Stimulated activated CD8-positive, alpha-beta memory T cell treated with anti-CD3 and anti-CD28 coated beads, Interleukin-15, amount 100 ng/mL, for 4 hours (primary cell): ENCODE measurements at places on chromosomes 5 and 9.

- no peak for DNase-seq
Observed at GRCh38 chr9:136650021-136650420, 12.7 kb upstream of the EGFL7 start.

- no peak for DNase-seq
Observed at GRCh38 chr5:63820577-63820976, 141.7 kb downstream of the HTR1A start.

GRCh38 chr5:167608390-167609272, 682.8 kb upstream of the WWC1 start:
- no peak for DNase-seq

GRCh38 chr5:133321833-133322420, 270.1 kb downstream of the HSPA4 start:
- DNase-seq, result no peak

DNA sequence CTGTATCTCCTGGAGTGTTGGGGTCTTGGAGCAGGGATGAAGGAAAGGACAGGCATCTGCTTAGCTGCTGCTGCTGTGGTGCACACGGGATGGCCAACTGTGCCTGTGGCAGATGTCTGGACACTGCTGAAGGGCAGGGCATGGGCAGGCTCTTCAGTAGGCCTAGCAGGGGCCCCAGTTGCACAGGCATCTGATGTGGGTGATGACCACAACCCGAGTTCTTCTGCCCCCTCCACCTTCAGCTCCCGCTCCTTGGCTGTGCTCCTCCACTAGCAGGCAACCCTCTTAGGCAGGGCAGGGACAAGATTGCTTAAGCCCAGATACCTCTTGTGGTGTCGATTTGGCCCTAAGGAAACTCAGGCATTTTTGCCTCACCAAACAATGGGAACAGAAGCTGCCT, 9.0 kb upstream of the MEGF10 start:
- DNase-seq, result no peak

DNA sequence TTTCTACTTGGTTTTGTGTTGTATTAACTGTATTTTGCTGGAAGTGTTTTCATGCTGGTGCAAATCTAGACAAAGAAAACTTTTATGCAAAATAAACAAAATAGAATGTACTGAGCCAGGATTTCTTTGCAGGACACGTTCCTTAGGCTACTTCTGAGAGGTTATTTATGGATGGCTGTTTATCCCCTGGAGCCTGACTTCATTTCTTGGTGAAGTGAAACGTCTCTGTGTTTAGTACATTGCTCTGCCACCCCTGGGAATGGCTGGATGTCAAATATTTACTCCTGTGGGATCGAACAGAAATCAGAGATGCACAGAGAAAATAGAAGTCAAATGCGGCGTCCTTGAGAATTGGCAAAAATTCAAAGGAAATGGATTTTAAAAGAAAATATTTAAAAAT, 327.1 kb upstream of the MPDZ start:
- no peak for DNase-seq

GRCh38 chr5:145937432-145938250, 1.3 kb downstream of the SH3RF2 start:
- no peak for DNase-seq

GRCh38 chr9:4148751-4149150, 151.1 kb downstream of the GLIS3 start:
- no peak for DNase-seq

GRCh38 chr9:106575823-106576222, 287.1 kb upstream of the ZNF462 start:
- no peak for DNase-seq

DNA sequence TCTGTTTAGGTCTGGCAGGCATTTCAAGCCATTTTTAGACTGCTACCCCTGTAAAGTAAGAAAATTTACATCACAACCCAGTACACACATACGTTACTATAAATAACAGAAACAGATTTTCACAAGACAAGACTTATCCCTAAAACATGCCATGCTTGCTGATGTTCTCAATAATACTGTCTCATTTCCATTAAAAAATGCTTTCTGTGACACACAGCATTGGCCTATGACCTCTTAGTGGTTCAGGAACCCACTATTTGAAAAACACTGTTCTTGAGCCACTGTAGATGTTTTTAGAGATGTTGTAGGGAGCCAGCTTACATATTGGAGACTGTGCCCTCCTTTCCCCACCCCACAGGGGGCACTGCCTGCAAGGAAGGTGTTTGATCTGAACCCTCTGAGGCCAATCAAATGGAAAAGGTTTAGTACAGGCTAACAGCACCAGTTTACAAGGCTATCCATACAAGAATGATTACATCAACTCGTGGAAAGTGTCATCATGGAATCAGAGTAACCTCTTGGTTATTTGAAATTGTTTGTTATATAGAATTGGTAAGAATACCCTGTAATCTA, 30.8 kb downstream of the ZSWIM6 start:
- no peak for DNase-seq

DNA sequence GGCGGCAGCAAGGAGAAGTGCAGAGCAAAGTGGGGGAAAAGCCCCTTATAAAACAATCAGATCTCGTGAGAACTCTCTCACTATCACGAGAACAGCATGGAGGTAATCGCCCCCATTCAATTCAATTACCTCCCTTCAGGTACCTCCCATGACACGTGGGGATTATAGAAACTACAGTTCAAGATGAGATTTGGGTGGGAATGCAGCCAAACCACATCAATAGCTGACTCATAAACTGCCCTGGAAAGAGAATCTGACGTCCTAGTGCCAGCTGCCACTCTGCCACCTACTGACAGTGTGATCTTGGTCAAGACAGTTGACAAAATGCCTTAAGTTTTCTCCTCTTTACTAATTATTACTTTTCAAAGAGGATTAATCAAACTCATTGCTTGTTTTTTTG, 128.3 kb downstream of the GPBP1 start:
- peak; percentile 8 for DNase-seq

DNA sequence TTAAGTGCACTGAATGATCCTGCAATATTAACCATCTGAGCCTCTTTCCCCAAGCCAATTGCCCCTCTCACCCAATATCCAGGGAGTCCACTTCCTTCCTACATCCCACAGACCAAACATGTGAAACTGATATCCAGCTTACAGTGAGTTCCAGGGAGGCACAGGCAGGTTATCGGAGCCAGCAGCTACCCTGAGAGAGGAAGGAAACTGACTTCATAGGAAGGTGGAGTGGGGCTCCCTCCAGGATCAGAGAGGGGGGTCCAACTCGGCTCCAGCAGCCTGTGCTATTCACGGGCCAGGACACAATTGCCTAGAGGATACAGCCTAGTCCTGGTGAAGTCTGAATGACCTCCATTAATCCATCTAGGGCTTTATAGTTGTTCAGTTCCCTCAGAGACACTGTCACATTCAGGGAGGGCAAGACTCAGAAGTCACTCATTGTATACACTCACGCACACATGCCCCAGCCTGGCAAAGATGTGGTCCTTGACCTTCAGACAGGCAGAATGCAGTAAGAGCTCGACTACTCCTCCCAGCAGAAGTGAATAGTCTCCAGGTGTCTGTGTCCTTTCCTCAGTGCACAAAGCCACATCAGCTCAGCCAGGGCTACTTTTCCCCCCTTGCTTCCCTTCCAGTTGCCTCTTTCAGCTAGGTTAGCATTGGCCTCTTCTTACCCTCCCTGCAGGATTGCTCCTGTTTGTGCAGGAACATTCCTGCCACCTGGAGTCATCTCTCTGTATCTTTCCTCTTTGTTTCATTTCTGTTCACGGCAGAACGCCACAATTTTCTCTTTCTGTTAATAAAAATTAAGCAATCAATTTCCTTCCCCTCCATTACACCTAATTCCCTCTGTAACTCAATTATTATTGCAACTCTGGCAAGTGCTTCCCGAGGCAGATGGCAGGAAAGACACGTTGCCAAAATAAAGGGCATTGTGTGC, 501.7 kb downstream of the ARHGEF28 start:
- DNase-seq, result no peak

DNA sequence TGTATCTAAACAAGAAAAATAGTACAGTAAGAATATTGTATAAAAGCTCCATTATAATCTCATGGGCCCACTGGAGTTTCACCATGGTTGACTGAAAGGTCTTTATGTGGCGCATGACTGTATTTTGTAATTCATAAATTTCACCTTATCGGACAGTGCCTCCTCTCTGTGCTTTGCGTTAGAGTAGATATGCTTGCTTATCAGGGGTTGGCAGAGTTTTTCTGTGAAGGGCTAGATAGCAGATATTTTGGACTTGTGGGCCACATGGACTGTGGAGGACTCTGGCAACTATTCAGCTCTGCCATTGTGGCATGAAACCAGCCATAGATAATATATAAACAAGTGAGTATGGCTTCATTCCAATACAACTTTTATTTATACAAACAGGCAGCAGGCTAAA, 23.2 kb downstream of the GAPVD1 start:
- no peak for DNase-seq

- DNase-seq, result no peak
Observed at GRCh38 chr5:157253547-157253946, 12.4 kb upstream of the CYFIP2 start.

GRCh38 chr5:180642181-180642775, 7.1 kb downstream of the FLT4 start:
- no peak for DNase-seq

- no peak for DNase-seq
Observed at GRCh38 chr9:133089271-133089671, 27.5 kb downstream of the CEL start.

GRCh38 chr5:56607074-56607473, 208.3 kb upstream of the MAP3K1 start:
- no peak for DNase-seq

DNA sequence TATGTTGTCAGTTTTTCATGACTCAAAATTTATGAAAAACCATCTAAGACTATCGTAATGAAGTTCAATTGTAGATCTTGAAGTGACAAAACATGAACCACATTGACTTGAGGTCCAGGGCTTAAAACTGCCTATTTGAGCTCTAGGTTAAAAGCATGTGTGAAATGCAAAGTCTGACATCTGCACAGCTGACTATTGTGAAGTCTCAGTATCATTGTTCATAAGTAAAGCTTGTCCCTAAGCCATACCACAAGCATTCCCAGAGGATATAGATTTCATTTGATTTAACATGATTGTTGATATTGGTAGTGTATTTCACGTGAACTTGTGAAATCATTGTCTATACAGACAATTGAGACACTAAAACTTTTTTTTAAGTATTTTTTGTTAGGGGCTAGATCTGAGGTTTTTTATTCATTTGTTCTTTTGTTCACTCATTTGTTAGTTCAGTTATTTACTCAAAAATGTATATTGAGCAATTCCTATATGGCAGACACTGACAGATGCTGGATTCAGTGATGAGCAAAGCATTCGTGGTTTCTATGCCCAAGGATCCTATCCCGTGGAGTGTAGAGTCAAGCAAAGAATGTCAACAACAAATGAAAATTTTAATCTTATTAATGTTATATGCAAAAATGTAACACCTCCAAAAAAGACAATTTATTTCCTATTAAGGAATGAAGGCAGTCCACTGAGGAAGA, 485.2 kb downstream of the RAB3C start:
- no peak for DNase-seq

DNA sequence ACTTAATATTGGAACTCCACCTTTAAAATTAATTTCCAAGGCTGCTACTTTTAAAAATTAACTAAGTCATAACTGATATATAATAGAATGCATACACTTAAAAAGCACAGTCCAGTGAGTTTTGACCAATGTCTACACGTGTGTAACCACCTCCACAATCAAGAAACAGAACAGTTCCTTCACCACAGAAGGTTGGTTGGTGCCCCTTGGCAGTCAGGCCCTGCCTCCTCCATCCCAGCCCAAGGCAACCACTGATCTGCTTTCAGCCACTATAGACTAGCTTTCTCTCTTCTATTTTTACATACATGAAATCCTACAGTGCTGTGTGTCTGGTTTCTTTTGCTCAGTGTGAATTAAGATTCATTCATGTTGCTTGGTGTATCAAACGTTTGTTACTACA, 215.2 kb downstream of the CRB2 start:
- DNase-seq, result no peak

DNA sequence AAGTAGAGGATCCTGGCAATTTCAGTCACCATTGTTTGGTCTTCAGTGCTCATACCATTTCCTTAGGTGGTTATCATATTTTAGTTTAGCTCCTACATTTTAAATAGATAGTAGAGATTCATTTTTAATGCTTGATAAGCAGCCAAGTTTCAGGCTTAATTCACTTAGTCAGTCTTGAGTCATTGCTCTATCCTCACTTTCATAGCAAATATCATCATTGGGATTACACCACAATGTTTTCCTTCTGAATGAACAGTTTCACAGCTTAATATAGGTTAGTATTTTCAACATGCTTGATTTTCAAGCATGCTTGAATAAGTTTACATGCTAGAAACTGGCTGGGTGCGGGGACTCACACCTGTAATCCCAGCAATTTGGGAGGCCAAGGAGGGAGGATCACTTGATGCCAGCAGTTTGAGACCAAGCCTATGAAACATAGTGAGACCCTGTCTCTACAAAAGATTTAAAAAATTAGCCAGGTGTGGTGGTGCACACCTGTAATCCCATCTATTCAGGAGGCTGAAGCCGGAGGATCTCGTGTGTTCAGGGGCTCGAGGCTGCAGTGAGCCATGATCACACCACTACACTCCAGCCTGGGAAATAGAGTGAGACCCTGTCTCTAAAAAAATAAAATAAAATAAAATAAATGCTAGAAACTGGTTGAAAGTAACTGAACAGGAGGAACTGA, 339.9 kb downstream of the ADGRV1 start:
- DNase-seq, result no peak

- DNase-seq, result no peak
Observed at GRCh38 chr5:140417235-140417634, 15.6 kb downstream of the ANKHD1 start.

DNA sequence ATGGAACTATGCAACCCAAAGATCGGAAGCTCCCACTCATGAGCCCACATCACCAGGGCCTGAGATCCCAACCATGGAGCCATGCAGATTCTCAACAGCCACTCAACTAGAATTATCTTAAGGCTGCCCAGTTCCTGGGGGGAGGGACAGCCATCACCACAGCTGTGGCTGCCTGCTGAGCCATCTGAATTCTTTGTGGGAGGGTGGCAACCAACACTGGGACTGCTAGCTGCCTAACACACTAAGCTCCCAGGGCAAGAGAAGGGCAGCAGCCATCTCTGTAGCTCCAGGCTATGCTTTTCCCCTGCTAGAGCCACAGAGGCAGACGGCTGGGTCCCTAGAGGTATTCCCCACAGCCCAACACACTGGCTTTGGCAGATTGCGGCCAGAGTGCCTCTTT, 251.3 kb upstream of the GRAMD2B start:
- no peak for DNase-seq

GRCh38 chr9:13929013-13929412, 384.9 kb downstream of the NFIB start:
- no peak for DNase-seq
